ENCODE measurements at places on chromosomes 5 and 9.
A peak's percentile ranks its signal among the peaks of the same experiment; 100 is the strongest.

DNA sequence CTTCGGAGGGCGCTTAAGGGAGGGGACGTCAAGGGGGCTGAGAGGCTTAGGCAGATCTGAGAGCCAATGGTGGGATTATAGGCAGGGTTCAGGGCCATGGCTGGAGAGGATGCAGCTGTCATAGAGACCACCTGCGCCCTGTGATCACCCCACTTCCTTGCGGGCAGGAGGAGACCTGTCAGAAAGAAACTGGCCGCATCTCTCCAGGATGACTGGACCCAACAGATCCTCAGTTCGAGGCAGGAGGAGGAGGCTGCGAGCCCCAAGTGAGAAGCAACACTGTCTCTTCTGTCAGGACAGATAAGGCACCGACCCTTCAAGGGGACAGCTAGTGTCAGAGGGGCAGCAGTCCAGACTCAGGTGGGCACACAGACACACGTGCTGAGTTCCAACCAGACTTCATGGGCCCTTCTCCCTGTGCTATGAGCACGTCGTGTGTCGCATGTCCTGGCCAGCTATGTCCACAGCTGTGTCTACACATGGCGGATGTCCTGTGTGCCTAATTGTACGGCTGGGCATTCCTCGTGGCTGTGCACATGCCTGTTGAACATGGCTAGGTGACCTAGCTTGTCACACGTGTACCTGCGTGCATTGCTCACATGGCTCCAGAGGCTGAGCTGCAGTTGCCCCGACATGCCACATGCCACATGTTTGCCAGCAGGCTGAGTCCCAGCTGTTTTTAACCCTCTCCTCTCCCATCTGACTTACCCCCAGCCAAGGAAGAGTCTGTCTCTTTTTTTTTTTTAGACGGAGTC is 583 bp upstream of the AQP3 start:
- no peak for DNase-seq

DNA sequence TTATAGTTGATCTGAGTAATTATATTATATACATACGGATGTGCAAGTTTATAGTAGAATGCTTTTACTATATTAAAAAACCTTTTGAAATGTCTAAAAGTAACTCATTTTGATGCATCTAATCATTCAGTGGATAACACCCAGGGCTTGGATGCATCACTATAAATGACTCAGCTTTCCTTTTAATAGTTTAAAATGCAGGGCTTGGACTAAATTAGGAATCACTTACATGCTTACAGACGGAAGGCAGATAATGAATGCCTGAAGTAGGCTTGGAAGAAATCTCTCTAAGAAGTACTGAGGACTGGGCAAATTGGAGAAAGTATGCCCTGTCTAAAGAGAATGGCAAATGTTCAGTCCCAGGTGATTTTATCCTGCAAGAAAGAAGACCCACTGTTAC is 362.5 kb upstream of the CCNH start:
- DNase-seq: no peak

DNA sequence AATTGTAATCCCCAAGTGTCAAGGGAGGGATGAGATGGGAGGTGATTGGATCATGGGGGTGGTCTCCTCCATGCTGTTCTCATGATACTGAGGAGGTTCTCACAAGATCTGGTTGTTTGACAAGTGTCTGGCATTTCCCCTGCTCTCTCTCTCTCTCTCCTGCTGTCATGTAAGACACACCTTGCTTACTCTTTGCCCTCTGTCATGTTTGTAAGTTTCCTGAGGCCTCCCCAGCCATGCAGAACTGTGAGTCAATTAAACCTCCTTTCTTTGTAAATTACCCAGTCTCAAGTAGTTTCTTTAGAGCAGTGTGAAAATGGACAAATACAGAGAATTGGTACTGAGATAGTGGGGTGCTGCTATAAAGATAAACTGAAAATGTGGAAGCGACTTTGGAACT is 207.9 kb downstream of the HINT1 start:
- DNase-seq: no peak

DNA sequence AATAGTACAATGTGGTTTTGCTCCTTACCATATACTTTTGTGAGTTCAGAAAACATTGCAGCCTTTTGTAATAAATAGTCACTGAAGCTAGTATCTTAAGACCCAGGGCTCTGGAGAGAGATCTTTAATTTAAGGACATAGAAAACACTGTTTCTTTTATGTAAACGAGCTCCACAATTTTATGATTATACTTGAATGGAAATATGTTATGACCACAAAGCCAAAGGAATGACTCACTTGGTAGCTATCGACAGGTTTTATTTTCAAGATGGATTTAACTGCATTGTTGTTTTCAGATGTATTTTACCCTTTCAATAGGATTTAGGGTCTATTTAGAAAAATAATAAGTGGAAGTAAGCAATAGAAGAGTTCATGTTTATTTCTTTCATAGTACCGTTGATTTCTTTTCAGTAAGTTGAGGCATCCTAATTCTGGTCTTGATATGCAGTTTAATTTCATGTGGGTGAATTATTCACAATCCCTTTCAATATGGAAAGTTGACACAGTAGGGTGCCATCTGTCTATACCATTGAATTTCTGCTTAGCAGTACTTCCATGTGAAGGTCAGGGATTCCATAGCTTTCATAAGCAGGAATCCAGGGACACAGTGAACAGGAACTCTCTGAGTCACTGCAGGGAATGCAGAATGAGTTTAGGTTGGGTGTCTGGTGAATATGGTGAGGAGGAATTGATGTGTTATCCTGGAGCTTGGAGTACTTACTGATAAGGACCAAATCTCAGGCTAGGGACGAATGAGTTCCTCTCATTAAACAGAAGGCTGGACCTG is 157.6 kb downstream of the CD180 start:
- DNase-seq: peak; percentile 41

GRCh38 chr9:125629446-125629845 is 77.6 kb downstream of the MAPKAP1 start:
- no peak for DNase-seq

GRCh38 chr9:18851069-18851795 is 181.8 kb downstream of the SAXO1 start:
- no peak for DNase-seq

GRCh38 chr9:114518599-114519022 is 13.3 kb upstream of the WHRN start:
- DNase-seq: no peak

GRCh38 chr5:16936150-16936988 is at the start of gene MYO10:
TSS of gene MYO10 (minus strand) at chr5:16936288. CDS start at chr5:16935808, 480 bp downstream.
- peak; percentile 92 for DNase-seq

DNA sequence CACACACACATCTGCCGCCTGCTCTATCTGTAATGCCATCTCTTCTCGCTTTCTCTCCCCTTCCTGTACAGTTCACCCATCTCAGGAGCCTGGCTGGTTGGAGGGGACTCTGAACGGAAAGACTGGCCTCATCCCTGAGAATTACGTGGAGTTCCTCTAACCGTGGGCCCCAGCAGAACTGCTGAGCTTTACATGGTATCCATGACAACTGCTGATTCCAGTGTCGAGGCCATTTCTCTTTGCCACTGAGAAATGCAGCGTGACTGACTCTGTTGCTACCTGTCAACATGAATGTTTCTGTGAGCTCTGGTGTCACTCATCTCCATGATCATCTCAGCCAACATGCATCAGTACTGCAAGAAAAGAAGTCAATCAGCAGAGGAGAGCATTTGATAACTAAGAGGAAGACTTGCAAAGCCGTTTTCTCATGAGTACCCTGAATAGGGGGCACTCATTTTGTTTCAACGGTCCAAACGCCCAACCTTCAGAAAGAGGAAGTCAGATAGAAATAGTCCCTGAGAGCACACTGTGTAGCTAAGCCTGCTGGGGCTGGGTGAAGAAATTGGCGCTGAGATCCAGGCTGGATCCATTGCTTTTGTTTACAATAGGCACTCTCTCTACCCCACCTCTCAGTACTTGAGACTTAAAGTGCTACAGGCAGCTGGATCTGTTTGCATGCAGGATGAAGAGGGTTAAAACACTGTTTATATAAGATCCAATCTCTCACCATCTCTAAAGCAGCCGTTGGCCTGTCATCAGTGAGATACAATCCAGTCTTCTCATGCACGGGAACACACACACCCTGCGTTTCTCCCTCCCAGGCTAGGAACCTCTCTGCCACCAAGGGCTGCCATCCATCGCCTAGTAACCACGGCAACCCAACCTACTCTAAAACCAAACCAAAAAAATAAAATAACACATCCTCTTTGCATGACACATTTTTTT is 180.9 kb downstream of the NR3C1 start:
- DNase-seq: no peak

GRCh38 chr5:108111736-108112135 is 270.2 kb downstream of the FBXL17 start:
- no peak for DNase-seq

DNA sequence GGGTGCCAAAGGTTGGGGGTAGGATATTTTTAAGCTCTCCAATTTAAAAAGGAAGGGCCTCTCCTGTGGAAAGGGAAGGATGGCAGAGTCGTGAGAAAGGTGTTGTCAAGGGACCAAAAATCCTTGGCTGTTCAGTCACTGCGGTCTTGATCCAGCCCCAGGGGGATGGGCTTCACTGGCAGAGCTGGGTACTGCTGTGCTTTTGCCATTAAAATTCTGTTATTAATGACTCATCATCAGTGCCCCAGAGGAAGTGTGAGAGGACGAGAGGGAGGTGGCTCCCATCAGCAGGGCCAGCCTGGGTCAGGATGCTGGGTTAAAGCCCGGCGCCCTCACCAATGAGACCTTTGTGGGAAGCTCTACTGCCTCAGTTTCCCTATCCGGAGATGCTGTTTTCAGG is 16.7 kb downstream of the PCDH12 start:
- DNase-seq: no peak

DNA sequence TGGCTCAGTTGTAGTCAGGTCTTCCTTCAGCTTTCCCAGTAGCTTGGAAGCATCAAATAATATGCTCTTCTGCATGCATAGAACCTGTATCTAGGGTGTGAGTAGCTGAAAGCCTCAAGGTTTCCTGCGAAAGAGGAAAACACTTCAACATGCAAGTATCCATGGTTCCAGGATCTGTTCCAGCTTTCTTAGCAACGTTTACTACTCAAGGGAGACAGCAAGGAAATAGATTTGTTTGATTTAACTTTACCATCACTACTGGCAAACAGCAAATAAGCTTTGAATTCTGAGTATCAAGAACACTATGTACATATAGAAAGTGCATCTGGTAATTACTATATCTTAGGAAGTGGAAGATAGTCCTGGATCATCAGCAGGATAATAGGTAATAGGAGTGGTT is 341.0 kb downstream of the PRR16 start:
- no peak for DNase-seq

DNA sequence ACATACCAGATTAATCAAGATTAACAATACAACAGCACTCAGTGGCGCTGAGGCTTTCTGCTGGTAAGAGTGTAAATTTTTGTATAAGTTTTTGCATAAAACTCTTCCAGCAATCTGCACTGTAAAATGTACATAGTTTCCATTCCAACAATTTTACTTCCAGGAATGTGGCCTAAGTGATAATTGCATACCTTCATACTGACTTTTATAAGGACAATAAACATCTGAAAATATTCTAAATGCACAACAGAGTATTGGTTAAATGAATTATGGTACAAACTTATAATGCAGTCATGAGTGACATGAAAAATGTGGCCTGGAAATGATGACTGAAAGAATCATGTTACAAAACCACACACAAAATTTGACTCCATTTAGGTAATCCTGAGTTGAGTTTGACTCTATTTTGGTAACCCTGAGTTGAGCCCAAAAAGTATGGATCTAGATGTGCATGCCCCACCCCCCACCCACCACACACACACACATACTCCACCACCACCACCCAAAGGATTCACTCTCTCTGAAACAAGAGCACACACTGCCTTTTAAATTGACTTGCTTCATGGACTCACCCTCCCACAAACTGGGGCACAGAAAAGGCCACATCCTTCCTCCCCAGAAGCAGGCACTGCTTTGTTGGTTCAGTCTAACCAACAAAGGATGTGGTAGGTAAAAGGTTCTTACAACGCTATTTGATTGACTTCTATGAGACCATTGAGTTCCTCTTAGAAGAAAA is 137.6 kb downstream of the SUSD1 start:
- no peak for DNase-seq

DNA sequence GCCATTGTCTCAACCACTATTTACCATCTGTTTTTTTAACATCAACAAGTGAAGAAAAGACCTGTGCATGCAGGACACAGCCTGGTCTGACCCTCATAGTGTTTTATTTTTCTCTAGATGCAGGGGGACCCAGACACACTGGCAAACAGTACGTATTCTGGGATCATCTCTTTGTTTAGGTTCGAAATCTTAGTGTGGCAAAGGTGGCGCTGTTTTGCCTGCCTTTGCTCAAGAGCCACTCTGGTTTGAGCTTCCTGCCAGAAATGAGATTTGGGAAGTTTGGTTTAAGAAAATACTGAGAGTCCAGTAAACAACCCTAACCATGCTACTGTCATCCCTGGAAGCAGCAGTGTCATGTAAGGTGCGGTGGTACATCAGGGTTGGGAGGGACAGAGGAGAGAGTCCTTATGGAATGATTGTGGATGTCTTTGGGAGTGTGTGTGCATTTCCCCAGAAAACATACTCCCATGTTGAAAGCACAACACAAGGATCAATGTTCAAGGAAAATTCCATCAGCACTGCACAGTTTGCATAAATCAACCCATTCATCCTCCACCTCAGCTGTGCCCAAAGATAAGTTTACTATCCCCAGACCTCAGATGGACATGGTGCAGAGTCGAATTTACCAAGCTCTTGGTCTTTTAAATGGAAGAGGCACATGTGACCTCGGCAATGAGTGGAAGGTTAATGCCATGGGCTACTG is 34.0 kb upstream of the FLT4 start:
- no peak for DNase-seq

DNA sequence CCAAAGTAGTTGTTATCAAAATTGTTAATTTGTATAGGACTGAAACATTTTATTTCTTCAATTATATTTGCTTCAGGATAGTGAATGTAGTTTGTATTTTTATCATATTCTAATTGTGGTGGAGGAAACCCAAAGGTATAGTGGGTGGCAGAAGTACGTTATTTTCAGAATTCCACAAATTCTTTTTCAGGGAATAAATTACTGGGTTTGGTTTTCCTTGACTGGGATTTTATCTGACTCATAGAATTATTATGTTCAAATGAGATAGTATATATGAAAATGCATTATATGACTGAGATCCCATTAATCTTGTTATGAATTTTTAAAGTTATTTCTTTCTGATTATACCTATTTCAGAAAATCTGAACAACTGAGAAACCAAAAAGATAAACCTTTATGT is 73.7 kb downstream of the VPS13A start:
- DNase-seq: no peak

- DNase-seq: no peak
Observed at GRCh38 chr9:113668061-113668460, 204.5 kb downstream of the RGS3 start.

DNA sequence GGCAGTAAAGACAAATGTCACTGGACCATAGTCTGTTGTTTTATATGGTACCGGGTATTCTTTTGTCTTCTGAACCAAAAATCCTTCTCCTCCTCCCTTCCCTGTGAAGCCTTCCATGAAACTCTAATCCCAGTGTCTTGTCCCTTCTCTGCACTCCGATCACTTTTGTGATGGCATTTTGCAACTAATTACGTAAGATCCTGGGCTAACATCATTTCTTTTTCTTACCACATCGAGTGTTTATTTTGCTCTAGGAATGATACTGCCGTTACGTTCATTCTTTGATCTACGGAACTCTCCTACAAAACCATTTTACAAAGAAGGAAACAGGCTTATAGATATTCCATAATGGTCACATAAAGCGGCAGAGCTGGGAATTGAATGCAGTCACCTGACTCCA is 33.7 kb downstream of the SNX18 start:
- no peak for DNase-seq

GRCh38 chr5:75051217-75051751 is 1.1 kb downstream of the GCNT4 start:
- DNase-seq: no peak

- DNase-seq: no peak
Observed at GRCh38 chr9:108851138-108851537, 4.6 kb downstream of the ACTL7B start.

Data from trophoblast cell (in vitro differentiated cells and primary cell).